Activated CD4-positive, alpha-beta T cell treated with anti-CD3 and anti-CD28 coated beads, Interleukin-2, amount 50 U/mL, for 1 hour (primary cell): ENCODE measurements at places on chromosomes 2 and 18.

DNA sequence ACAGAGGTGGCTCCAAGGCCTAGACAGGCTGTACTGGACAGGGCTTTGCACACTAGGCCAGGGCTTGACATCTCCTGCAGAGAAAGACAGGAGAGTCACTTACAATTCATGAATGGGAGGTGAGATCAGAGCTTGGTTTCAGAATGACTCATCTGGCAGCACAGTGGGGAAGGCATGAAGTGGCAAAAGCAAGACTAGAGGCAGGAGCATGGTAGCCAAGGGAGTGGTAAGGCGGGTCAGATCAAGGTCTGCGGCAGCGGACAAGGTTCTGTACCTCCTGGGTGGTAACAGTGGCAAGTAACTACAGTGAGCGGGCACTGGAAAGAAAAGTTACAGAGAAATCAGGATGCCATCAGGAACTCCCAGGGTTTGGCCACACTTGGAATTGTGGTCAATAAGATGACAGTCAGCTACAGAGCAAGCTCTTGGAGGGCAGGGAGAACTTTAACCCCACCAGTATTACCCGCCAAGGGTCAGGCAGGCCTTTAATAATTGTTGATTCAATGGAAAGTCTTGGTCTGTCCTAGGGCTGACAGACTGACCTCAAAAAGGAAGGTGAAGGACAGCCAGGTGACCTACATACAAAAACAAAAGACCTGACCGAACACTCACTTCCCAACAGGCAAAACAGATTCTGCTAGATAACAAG is 5.7 kb downstream of the MCFD2 start:
- no peak for DNase-seq

DNA sequence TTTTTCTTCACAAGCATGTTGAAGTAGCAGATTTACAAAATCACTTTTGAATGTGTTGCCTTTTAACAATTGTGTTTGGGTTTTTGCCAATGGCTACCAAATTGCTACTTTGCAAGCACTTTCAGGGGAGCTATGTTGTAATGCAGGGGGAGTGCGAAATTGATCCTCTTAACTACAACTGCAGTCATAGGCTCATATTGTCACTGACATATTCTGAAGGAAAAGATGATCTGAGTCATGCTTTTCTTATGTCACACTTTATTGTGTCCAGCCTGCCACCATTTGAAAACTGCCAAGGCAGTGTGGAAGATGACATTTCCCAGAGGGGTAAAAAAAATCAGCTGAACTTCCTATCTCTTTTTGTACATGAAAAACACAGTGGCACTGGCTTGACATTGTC is 74.9 kb downstream of the GPD2 start:
- no peak for DNase-seq

DNA sequence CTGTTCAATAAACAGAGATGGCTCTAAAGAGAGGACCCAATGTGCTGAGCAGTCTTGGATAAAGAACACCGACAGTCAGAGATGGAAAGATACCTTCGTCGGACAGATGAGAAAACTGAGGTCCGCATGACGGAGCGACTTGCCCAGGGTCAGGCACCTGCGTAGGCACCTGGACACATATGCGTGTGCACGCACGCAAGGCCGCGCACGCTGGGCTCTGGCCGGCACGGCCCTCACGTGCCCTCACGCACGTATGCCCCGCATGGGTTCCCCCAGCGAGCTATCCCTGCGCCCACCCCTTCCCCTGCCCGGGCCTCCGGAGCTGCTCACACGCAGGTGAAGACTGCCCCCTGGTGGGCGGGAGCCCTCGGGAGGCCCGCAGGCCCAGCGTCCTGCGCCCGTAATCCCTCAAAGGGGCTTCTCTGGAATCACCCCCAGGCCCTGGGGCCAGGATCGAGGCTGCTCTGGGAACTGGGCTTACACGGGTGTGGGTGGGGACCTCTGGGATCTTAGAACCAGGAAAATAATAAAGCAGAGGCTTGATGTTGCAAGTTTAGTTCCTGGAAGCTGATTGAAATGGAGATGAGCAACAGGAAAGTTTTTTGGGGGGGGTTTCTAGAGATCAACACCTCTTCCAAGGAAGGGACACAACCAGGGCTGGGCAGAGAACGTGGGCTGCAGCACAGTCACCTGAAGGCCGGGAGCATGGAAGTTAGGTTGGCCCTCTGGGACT is 246.3 kb downstream of the TNS1 start:
- peak; percentile 66 for DNase-seq

DNA sequence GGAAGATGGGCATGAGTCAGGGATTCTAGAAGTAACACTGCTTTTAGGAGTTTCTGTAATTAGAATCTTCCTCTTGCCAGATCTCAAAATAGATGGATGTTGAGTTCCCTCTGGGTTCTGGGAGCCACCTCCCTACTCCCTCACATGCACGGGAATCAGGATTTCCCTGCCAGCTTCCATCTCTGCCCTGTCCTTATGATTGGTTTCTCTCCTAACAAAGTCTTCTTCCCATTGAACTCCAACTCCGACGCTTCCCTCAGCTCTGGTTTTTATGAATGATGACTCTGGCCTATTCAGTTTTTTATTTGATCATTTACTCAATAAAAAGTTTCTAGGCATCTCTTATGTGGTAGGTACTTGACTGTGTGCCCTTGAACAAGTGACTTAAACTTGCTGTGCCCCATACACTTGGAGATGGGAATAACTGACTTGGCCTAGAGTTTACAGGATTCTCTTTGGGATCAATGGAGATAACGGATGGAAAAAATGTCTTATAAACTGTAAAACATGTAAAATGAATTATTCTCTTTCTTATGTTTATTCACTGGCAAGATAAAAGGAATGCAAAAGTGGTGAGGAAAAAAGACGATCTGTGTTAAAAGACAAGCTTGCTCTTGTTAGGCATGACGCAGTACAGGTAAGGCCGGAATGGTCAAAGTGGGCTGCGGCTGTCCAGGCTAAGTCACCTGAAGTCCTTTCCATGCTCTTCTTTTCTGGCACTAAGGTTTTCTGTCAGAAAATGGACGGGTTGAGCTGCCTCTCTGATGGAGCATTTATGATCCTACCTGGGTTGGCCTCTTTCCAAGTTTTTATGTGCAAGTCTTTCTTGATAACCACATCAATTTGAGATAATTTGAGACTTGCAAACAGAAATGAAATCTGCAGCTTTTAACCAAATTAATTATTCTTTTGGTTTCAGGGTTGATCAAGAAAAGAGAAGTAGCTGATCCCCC is 199.6 kb downstream of the MYCN start:
- DNase-seq = no peak

DNA sequence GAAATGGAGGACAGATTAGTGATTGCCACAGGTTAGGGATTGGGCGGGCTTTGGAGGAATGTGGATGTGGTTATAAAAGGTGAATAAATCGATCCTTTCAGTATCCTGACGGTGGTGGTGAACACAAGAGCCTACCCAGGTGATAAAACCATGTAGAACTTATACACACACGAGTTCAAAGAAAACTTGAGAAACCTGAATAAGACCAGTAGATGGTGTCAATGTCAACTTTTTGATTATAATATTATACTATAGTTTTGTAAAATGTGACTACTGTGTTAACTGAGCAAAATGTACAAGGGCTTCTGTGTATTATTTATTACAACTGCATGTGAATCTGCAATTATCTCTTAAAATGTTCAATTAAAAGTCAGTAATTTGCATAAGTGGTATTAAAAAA is 136.3 kb downstream of the ERBB4 start:
- DNase-seq = no peak

DNA sequence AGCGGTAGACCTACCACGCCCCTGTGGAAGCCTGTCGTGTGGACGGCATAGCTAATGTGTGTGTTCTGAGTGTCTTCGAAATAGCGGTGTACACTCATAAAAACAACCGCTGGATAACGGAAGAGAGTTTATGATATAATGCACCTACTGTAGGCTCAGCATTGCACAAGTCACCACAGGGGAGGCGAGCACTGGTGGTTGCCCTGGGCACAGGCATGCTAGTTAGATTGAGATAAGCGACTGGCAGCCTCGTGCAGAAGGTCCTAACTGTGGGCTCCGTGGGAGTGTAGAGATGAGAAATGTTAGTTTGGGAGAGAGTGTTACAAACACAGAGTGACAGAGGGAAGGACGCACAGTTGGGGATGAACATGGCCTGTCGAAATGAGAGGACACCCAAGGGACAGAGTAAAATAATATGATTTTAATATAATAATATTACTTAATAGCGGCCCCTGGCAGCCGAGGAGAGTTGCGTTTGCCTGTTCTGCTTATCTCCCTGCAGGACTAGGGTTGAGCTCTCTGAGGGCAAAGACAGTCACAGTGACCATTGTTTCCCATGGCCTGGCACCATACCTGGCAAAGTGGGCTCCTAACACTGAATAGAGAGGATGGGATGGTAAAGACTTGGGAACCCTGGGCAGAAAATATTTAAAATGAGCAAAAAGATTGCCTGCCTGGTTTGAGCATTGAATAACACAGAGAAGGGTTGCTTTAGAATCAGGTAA is 204.2 kb downstream of the GBX2 start:
- DNase-seq = no peak

DNA sequence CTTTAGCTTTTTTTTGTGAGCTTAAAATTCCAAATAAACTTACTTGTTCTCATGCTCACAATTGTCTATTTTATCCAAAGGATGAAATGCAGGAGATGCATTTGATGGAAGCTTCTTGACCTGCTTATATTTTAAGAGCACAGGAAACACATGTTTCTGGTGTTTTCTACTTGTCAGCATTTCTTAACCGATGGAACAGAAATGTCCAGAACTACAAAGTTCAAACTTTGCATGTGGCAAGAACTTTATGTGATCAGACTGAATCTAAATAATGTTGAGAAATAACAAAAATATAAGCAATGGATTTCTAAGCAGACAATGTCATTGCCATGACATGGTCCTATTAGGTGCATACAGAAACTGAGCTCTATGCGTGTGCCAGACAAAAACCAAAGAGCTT is 9.9 kb upstream of the CTLA4 start:
- no peak for DNase-seq

DNA sequence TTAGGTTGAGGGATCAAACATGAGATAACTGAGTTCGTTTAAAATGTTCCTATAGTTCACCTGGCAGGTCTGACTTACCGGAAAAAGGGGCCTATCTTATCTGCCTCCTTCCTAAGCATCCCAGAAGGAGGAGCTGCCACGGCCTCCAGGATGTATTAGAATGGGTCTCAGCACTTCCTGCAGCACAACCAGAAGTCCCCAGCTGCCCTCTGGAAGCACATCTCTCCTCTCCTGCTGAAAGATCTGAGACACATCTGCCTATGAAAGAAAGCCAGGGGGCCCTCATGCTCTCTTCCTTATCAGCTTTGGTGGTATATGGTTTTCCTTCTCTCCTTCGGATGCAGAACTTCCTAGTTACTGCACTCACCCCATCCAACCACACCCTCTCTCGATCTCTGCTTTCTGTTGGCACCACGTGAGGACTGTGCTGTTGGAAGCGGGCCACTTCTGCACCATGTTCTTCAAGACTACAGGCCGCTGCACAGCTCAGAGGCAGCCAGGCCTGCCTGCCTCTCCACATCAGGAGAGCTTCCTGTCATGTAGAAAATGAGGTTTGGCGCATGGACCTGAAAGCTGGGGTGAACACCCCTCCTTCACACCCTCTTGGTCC is 6.5 kb downstream of the IGFBP5 start:
- no peak for DNase-seq

GRCh38 chr2:68284896-68285295 is 32.6 kb upstream of the PPP3R1 start:
- DNase-seq = no peak

DNA sequence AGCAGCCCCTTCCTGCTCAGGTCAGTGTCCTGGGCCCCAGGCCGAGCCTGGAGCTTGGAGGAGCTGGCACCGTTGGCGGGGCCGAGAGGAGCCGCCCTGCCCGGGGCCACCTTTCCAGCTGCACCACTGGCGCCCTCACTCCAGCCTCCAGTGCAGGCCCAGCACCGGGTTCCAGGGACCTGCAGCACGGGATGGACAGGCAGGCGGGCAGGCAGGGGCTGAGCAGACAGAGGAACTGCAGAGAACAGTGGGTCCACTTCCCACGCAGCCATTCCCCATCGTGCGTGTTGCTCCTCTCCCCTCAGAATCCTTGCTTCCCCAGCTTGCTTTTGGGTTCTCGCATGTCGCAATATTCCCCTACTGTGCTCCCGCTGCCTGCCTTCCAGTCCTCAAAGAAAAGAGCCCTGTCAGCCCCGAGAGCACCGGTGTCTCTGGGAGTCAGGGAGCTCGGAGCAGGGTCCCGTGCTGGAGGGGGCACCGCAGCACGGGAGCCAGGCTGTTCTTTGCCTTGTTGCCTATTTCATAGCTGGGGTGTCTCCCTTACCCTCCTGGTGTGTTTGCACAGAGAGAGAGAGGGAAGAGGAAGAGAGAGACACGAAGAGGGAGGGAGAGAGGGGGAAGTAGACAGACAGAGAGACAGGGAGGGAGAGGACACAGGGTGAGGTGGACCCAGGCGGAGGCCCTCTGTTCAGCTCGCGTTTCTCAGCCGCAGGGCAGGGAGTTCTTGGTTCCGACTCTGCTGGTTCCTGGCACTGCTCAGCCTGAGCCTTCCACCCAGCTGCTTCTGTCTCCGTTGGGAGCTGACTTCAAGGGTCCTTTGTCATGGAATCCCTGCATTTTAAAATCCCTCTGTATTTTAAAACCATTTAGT is 126.0 kb downstream of the MBP start:
- DNase-seq = no peak

DNA sequence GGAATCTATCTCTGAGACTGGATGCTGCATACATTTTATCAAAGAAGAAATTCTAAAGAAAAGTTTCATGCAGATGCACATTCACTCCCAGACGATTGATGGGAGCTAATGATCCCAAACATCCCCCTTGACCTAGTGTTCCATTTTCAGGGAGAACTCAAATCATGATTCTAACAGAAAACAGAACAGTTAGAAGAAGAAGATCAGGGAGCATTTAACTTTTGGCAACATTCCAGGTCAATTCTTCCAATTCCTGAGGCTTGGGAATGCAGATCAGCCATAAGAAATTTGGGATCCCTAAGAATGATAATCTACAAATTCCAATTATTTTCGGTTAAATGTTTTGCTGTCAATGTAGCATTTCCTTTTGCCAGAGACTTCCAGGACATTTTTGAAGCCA is 96.6 kb downstream of the CPO start:
- DNase-seq = no peak

DNA sequence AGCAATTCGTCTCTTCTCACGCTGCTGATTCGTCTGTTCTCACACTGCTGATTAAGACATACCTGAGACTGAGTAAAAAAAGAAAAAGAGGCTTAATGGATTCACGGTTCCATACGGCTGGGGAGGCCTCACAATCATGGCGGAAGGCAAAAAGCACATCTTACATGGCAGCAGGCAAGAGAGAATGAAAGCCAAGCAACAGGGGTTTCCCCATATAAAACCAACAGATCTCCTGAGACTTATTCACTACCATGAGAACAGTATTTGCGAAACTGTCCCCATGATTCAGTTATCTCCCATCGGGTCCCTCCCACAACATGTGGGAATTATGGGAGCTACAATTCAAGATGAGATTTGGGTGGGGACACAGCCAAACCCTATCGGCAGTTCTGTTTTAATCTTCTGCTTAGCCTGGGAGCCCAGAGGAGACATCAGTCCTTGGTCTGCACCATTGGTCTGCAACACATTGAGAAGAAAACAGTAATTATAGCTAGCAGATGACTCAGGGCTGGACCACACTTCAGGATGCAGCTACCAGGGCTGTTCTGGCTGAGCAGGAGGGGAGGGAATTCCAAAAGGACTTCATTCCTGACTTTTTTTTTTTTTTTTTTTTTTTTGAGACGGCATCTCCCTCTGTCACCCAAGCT is 69.4 kb downstream of the CABLES1 start:
- DNase-seq = no peak
